ENCODE measurements at places on chromosomes 3 and 15. TPM values are rescaled to one million over a fixed set of nuclear protein-coding genes. Genes with fewer than 3 reads are reported as not detected.

DNA sequence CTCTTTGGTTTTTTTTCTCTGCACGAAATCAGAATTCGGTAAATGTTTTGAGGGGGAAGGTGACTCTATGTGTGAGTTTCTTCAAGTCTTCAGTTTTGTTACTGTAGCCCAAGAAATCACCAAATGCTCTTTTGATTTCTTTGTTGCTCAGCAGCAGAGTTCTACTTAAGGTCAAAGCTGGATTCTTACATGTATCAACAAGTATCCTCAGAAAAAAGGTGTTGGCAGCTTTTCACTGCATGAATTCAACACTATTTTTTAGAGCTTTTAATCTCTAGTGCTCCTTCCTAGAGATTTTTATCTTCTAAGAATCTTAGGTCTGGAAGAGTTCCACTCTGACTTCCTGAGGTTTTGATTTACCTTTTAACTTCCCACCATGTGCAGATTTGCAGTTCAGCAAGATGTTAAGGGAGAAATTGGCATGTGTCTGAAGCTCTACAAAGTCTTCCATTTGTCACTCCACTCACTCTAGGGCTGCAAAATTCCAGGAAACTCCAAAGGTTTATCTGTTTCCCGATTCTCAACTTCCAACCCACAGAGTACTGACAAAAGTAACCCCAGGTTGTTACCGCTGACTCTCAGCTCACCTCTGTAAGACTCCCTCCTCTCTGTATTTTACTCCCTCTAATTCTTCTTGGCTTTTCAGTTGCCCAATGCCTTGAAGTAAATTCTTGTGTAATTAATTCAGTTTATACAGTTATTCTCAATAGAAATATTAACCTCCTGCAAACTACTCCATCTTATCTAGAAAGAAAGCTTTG is 13.3 kb upstream of the CD200 start:
- DNase-seq, result no peak

DNA sequence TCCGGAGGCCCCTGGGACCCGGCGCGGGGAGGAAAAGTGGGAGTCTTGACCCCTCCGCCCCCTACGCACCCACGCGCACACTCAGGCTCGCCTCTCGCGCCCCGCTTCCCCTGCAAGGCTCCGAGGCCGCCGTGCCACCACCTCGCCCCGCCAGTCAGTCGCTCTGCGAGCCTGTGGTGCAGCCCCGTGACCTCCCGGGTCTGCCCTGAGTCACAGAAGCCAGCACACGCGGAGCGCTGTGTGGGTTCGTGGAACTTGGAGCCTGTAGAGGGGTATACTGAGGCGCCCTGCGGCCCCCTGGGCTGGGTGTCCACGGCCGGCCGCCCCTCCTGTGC is 380 bp upstream of the ALS2CL start:
- DNase-seq, result no peak

GRCh38 chr3:33706056-33706455 is 12.0 kb downstream of the CLASP2 start:
- no peak for DNase-seq

DNA sequence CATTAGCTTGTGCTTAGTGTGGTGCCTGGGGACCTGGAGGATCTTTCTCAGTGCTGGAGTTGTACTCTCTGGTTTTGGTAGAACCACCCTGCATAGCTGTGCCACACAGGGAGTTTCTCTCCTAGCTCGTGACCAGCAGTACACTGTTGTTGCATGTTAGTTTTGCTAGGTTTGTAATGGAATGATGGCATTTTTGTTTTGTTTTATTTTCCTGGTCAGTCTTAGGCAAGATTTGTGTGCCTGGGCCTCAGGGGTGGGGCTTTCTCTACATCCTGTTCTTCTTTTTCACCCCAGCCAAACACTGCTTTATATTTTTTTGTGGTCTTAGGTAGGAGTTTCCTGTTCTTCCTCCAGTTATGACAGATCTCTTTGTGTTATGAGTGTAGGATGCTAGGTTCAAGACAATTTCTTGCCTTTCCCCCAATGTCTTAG is 534.5 kb upstream of the KCNMB2 start:
- DNase-seq, result no peak

GRCh38 chr3:5055357-5056110 is 66.6 kb upstream of the ARL8B start:
- no peak for DNase-seq

DNA sequence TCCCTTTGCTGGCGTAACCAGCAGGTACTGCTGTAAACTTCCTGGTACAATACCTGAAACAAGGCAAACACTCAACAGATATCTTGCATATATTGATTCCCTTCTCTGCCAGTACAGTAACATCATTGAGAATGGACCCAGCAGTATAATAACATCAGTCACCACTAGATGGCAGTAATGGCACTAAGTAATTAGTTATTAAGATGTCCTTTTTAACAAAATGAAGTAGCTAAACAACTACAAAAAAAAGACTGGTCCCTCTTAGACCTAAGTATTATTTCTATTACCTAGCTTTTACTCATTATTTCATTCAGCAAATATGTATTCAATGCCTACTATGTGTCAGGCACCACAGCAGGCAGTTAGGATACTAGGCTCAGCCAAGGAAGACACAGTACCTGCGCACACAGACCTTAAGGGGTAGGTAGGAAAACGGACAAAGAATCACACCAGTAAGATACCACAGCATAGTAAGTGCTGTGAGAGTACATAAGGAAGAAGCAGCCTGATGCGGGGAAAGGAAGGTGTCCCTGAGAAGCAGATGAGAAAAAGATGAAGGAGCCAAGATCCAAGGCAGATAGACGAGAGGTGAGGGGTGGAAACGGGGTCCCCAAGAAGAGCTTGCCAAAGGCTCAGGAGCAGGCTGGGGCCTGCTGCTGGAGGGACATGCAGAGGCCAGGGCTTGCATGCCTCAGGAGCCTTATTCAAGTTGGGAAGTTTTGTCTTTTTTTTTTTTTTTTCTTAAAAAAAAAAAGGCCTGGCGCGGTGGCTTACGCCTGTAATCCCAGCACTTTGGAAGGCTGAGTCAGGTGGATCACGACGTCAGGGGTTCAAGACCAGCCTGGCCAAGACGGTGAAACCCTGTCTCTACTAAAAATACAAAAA is 102.7 kb upstream of the CHD2 start:
- no peak for DNase-seq

DNA sequence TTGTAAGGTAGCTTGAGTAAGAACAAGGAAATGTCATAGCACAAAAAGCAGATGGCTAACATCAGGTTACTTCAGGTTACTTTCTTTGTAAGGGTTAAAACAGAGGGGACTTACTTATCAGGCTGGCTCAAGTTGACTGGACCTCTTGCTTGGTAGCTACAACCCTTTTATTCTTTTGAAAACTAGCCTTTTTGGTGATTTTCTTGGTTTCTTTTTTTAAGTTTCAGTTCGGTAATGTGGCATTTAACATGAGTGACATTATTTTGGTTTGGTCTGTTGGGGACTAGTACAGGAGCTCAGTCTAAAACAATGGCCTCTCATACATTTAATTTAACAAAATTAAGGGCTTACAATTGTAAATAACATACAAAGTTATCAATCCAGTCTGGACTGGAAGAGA is 621.4 kb downstream of the OTOL1 start:
- no peak for DNase-seq

DNA sequence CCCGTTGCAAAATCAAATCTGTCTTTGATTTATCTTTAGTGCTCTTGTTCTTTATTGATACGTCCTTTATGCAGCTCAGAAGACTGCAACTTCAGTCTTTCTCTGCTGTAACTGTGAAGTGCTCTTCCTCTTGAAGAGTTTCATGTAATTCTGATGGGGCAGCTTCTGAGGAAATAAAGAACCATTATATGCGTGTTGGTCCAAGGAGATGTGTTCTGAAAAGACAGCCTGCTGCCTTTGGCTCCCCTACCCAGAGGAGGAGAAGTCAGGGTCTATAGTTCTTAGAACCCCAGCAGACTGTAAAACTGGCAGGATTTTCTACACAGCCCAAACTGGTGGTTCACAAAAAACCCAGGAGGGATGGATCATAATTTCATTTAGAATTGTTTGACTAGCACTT is 22.4 kb upstream of the ABHD10 start:
- no peak for DNase-seq

GRCh38 chr3:106811376-106811775 is 565.9 kb upstream of the CCDC54 start:
- DNase-seq, result no peak

DNA sequence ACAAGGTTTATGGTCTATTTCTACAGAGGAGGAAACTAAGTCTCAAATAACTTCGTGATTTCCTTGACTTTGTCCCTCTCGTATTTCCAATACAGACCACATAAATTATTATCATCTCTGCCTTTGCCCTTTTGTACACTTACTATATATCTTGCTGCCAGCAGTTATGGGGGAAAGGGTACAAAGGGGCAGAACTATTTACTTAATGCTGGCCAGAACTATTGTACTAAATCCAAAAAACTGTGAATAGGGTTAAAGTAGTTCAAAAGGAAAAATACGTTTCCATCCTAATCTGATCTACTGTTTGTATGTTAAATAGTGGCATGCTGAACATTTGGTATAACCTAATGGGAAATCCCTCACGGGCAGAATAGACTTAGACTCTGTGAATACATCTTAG is 537.3 kb upstream of the SEMA6D start:
- no peak for DNase-seq

- DNase-seq, result no peak
These were observed 65.1 kb upstream of the MBNL1 start for GRCh38 chr3:152203652-152204051.

DNA sequence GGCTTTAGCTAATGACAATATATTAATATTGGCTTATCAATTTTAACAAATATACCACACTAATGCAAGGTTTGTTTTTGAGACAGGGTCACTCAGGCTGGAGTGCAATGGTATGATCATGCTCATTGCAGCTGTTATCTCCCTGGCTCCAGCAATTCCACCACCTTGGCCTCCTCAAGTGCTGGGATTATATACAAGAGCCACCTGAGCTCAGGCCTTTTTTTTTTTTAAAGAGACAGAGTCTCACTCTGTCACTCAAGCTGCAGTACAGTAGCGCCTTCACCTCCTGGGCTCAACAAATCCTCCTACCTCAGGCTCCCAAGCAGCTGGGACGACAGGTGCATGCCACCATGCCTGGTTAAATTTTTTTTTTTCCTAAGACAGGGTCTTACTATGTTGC is 11.7 kb downstream of the DLG1 start:
- DNase-seq, result no peak

GRCh38 chr3:163768048-163768447 is 1310.2 kb downstream of the SI start:
- no peak for DNase-seq

- no peak for DNase-seq
These were observed 97.3 kb downstream of the TOP2B start for GRCh38 chr3:25567388-25567787.

GRCh38 chr15:85976986-85977385 is 102.7 kb upstream of the AGBL1 start:
- DNase-seq, result no peak

DNA sequence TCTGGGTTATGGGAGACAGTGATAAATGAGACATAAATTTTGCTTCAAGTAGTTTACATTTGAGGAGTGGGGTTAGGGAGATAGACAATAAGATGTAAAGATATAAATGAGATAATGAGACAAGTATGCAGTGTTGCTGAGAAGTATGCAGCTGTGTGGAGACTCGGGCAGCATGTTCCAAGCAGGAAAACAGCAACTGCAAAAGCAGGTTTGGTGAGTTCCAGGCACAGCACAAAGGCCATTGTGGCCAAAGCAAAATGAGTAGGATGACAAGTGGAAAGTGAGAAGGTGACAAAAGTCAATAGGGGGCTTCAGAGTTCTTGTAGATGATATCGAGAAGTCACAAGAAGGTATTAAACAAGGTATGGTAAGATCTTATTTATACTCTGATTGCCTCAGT is 259.1 kb upstream of the PEX5L start:
- no peak for DNase-seq

- no peak for DNase-seq
These were observed 123.5 kb upstream of the GOLGA6L4 start for GRCh38 chr15:84112025-84112424.

DNA sequence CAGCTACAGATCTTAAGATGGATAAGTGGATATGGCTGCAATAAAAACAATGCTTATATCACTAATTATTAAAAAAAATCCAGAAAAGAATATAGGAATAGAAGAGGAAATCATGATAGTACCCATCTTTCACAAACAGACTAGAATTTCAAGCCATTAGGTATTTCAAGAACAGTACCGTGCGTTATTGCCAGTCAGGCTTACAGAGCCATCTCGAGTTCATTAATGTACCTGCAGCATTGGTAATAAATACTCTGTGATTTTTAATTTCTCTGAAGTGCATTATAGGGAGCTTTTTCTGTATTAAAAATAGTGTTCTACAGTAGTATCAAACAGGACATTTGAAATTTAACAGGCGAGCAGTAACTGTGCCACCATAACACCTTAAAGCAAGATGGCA is 35.7 kb downstream of the ST3GAL6 start:
- DNase-seq, result no peak

GRCh38 chr3:176611703-176612102 is 585.6 kb downstream of the TBL1XR1 start:
- no peak for DNase-seq

DNA sequence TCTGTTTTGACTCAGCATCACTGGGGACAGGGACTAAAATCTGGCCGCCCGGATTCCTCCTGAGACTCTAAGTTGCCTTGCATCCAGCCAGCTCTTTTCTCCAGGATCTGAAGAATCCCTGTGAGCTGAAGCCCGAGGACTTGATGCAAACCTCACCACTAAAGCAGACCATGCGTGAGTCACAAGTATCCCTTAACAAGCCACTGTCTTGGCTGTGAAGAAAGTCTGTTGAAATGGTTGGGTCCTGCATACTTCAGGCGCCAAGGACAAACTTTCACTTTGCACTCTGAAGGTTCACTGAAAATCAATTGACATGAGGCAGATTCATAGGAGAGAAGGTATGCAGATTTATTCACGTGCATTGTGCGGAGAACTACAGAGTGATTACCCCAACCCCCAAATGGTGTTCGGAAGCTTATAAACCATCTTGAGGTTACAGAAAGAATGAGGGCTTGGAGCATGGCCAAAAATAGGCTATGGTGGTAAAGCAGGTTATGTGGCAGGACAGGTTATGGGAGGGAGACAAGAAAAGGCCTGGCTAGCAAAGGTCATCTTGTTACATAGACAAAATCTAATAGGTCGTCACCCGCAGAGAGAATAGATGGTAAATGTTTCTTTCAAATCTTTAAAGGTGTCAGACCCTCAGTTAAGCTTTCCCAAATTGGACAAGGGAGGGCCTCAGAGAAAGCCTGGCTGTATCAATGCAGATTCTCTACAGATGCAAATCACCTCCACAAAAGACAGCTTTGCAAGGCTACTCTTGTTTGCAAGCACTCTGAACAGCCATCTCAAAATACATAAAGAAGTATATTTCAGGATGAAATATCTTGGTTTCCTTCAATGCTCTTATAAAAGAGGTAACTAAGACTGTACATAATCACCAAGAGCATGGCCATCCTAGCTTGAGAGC is 126.3 kb upstream of the PLAAT1 start:
- DNase-seq, result no peak

ALPK3 gene
- total RNA-seq, result 5.8 TPM

GRIP2 gene
- 1.2 TPM for total RNA-seq

ASTE1 gene
- 1.8 TPM for total RNA-seq

WDR93 gene
- not detected for total RNA-seq

YEATS2 gene
- 15.4 TPM for total RNA-seq

TRPM1 gene
- not detected for total RNA-seq

ZIC1 gene
- not detected for total RNA-seq

ERICH6 gene
- not detected for total RNA-seq

TGM5 gene
- total RNA-seq, result not detected

KLHL24 gene
- total RNA-seq, result 69.1 TPM

SELENOS gene
- total RNA-seq, result 36.9 TPM
